Fibroblast of villous mesenchyme (primary cell): ENCODE measurements at places on chromosomes 1 and 21. TPM values are rescaled to one million over a fixed set of nuclear protein-coding genes. Genes with fewer than 3 reads are reported as not detected.

The FAM43B gene
- under 0.01 TPM in 1 of 2 replicates, not detected in the other for total RNA-seq

The MR1 gene
- total RNA-seq, result 17.1 and 35.8 TPM in 2 replicates

The ADPRS gene
- 25.0 and 26.4 TPM in 2 replicates for total RNA-seq

The BEND5 gene
- total RNA-seq, result under 0.01 TPM in 1 of 2 replicates, not detected in the other

The ZNF678 gene
- 4.2 and 5.2 TPM in 2 replicates for total RNA-seq

The CA6 gene
- total RNA-seq, result not detected in 2 replicates

The FAM229A gene
- total RNA-seq, result 1.3 TPM in 2 replicates

The NPL gene
- total RNA-seq, result 0.97 and 3.5 TPM in 2 replicates

- DNase-seq, result no peak
Measured at GRCh38 chr1:67459068-67459467, 28.9 kb upstream of the SERBP1 start.

DNA sequence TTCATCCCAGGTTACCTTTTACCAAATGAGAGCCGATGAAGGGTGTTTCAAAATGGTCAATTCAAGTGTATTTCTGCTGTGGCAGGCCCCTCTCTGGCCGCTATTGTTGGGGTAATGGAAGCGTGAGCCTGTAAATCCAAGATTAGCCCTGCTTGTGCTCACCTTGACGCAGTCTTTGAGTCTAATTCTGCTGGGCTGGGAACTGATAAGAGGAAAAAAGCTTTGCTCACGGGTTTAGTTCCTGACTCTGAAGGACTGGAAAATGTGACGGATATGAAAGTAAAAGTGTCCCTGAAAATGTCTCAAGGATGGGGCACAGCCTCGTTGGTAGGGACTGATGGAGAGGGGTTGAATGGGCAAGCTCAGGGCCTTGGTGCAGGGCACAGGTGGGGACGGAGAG lies 125.9 kb upstream of the GALNT2 start:
- DNase-seq, result no peak

- no peak for DNase-seq
Measured at GRCh38 chr21:41367945-41368734, 6.3 kb downstream of the MX2 start.

GRCh38 chr1:176541663-176542062 lies 78.7 kb downstream of the PAPPA2 start:
- DNase-seq, result no peak

DNA sequence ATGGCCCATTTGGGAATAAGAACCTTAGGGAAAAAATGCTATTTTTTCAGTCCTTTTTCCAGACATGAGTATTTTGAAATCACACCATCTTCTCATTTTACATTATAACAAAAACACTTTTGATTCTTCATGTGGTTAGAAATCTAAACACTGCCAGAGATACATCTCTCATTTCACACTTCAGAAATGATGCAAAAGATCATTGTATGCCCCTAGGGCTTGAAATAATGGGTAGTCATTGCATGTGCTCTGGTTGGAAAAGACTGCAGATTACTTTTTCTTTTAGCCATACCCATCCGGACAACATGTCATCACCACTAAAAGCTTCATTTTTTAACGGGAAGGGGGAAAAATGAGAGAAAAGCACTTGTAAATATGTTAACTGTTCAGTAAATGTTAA lies 1152.2 kb upstream of the ADGRL4 start:
- DNase-seq, result no peak

DNA sequence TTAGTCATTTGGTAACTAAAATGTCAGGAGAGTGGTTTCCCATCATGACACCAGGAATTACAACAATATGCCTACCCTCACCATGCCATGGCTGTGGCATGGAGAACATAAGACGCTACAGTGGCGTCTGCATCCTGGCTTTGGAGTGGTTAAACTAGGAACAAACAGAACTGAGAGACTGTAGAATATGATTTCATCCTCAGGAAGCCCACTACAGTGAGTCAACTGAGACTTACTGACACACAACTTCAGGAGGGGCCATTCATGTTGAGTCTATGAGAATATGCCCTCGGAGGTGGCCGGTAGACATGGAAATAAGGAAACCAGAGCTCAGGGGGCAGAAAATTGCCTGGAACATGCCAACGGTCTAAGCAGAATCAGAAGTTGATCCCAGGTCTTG lies 5.9 kb upstream of the BACE2 start:
- no peak for DNase-seq

DNA sequence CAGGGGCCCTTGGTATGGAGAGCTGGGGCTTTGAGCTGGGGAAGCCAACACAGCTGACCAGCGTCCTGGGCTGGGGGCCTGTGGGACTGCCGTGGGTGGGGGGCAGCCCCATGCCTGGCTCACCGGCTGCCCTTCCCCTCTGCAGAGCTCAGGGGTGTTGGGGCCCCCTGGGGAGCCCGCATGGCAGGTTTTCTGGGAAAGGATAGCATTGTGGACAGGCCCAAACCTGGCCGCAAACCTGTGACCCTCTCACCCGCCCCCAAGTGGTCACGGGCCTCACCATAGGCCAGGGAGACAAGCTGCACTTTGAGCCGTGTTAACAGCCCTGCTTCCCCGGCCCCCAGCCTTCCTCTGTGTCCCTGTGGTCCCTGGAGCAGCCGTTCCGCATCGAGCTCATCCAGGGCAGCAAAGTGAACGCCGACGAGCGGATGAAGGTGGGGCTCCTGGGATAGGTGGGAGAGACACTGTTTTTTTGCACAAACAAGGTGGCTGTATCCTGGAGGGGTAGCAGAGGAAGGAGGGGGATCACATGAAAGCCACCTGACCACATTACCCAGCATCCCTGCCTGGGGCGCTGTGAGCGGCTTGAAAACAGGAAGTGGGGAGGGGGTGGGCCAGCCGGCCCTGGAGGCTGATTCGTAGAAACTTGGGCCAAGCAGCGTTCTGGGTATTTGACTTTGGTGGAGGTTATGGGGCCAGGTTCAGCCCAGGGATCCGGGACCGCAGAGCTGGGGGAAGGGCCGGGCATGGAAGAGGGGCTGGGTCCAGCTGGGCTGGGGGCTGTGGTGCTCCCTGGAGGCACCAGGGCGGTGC lies 65.9 kb downstream of the PIK3CD start:
- peak; percentile 26 for DNase-seq

DNA sequence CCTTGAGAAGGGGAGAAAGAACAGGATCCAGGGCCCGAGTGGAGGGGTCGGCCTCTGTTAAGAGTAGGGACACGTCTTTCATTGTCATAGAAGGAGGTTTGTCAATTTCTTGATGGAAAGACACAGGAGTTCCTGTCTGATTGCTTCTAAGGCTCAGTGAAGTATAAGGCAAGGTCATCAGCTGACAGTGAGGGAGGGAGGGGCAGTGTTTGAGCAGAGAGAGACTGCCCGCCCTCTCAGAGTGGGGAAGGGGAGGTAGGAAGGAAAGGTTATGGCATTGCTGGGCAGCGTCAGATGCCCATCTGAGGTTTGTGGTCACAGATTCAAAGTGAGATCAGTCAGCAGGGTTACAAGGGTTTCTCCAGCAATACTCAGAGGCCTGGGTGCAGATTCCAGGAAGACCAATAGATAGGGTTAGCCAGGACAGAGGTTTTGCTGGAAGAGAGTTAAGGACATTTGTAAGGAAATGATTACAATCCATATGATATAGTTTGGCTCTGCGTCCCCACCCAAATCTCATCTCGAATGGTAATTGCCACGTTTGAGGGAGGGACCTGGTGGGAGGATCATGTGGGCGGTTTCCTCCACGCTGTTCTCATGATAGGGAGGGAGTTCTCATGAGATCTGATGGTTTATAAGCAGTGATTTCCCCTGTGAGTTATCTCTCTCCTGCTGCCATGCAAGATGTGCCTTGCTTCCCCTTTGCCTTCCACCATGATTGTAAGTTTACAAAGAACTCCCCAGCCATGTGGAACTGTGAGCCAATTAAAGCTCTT lies 127.2 kb upstream of the GJB5 start:
- DNase-seq, result no peak

GRCh38 chr1:183827801-183828200 lies 22.9 kb downstream of the RGL1 start:
- DNase-seq, result no peak

DNA sequence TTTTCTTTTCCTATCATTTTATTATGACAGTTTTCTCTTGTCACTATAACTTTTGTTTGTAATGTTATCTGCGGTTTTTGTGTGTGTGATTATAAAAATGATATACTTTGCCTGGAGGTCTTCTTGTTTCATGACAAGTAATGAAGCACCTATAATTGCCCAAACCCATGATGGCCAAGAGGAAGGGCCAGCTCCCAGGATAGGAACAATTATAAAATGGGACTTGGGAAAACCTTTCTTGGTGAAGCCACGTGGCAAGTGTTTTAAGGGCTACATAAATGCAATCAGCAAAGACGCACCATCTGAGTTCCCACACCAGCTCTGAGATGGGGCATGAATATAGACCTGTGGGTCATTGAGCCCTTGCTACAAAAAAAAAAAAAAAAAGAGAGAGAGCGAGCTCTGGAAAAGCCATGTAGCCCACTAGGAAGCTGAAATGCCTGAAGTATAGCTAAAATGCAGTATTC lies 462.6 kb upstream of the RUNX1 start:
- peak; percentile 68 for DNase-seq

DNA sequence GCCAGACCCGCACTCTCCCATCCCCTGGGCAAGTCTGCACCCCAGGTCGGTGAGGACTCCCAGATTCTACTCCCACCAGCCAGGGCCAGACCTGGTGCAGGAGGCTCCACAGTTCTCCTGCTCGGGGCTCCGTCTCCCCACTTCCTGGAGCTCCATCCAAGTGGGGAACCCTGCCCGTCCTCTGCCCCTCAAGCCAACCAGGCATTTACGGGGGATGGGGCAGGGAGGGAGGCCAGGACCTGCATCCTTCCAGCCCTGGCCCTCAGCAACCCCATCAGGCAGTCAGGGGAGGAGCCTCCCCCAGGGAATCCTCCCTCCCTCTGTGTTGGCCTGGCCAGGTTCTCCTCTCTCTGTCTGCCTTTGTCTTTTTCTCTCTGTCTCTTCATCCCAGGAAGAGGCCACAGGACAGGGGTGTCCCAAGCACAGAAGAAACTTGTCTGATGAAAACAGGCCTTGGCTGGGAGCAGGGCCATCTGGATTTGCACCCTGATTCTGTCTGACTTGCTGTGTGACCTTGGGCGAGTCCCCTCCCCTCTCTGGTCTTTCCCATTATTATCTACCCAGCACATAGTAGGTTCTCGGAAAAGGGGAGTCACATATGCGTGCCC lies 18.5 kb upstream of the EPHA2 start:
- DNase-seq, result no peak

DNA sequence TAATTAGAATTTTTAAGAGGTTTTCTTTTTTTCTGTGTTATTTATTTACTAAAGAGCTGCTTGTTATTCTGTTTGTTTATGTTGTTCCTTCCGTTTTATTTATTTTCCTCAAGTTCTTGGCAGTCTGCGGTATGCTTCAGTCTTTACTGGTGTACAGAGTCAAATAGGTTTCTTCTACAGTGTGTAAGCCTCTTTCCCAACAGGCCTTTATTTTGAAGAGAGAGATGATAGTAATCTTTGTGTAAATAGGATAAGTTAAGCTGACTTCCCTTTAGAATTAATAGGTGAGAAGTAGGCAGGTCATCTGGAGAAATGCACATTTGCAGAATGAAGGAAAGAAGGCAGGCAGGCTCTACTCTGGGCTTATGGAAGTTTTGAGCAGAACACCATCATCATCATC lies 23.8 kb downstream of the MAST2 start:
- DNase-seq, result peak; percentile 14

- no peak for DNase-seq
Measured at GRCh38 chr1:119962296-119962968, 66.1 kb upstream of the ADAM30 start.

GRCh38 chr1:9278585-9279153 lies 14.0 kb upstream of the SPSB1 start:
- no peak for DNase-seq

GRCh38 chr1:115753830-115754229 lies 14.7 kb downstream of the CASQ2 start:
- no peak for DNase-seq

DNA sequence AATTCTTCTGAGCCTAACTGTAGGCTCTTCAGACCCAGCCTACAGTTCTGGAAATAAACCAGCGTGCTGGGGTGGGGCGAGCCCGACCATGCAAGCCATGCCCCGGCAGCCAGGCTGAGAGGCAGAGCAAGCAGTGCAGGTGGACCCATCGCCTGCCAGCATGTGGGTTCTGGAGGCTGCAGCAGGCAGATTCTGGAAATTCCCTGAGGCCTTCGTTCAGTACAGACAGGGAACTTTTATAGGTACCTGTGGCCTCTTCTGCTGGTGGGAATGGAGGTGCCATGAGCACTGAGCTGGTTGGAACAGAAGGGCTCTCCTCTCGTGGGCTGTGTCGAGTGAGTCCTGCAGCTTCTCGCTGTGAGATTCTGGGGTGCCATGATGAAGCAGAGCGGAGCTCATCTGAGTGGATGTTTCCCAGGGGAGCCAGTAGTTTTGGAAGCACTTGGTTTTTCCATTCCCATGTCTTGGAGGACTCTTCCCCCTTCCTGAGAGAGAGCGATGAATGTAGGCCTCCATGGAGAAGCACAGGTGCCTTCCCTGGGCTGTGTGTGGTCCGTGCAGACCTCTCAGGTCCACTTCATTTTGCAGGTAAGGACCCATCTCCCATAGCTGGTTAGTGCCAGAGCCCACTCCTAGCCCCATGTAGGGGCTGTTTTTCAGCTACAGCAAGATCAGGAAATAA lies 94.1 kb downstream of the PCBP3 start:
- DNase-seq, result no peak
